AG08395 (cell line): ENCODE measurements at places on chromosomes 1 and 21.

GRCh38 chr1:115796897-115797296 is 28.4 kb upstream of the CASQ2 start:
- no peak for DNase-seq

GRCh38 chr1:169833179-169833901 is 38.6 kb upstream of the METTL18 start:
- DNase-seq, result no peak

DNA sequence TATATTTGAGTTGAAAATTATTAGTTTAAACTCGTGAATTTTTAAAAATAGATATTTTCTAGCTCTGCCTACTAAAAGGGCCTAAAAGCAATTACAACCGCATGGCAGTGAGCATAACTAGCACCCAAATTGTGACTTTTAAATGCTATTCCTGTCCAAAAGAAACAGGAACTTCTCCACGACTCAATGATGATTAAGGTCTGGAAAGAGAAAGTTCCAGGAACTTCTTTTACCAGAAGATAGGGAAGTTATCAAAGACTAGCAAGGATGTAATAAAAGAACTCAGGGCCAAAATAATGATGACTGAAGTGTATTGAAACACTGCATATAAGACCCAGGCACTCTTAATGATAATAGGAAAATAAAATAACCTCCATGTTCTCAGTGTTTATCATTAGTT is 313.0 kb downstream of the PLPP3 start:
- no peak for DNase-seq

DNA sequence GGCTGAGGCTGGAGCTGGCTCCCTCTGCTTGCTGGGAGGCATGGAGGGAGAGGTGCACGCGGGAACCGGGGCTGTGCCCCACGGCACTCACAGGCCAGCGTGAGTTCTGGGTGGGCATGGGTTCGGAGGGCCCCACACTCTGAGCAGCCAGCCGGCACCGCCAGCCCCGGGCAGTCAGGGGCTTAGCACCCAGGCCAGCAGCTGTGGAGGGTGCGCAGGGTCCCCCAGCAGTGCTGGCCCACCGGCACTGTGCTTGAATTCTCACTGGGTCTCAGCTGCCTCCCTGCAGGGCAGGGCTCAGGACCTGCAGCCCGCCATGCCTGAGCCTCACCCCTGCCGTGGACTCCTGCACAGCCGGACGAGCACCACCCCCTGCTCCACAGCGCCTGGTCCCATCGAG is 164.9 kb upstream of the PLD5 start:
- no peak for DNase-seq
